NCI-H187 (cell line): ENCODE measurements at places on chromosomes 4 and X.

- DNase-seq: no peak
Observed at GRCh38 chr4:94395562-94395961, 52.9 kb upstream of the HPGDS start.

DNA sequence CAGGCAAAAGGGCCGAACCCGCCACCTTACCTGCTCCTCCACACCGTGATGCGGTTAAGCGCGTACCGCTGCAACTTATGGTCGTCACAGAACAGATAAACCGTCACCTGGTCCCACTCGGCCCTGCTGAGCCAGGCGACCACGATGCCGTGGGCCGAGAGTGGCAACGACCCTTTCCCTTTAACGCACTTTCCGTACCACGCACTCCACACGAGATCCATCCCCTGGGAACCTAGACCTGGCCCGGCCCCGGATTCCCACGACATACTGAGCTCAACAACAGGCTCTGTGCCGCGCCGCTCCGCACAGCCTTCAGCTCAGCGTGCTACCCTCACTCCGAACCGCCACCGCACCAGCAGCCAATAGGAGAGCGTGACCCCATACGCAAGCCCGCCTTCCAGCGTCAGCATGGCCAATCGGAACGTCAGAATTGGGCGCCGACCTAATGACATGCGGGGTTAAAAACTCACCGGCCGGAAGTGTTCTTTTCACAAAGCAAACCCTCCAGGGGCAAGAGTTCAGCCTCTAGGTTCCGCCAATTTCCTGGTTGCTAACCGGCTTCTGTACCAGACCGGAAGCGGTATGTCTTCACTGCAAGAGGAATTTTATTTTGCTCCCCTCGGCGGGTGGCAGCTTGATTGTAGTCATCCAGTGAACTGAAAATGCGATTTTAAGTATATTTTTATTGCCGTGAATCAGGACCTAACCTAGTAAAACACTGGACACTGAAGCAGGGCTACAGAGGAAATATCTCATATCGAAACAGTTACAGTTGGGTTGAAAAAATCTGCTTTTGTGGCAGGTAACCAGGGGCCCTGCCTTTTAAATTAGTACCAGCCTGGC is at the start of gene LAS1L:
Gene LAS1L, minus strand, starts transcription at position 338 of the 843 bp plus-strand sequence. Its CDS starts 72 bp downstream, at position 266.
- peak; percentile 83 for DNase-seq

- no peak for DNase-seq
Observed at GRCh38 chrX:155048977-155049619, 21.8 kb downstream of the CMC4 start.

DNA sequence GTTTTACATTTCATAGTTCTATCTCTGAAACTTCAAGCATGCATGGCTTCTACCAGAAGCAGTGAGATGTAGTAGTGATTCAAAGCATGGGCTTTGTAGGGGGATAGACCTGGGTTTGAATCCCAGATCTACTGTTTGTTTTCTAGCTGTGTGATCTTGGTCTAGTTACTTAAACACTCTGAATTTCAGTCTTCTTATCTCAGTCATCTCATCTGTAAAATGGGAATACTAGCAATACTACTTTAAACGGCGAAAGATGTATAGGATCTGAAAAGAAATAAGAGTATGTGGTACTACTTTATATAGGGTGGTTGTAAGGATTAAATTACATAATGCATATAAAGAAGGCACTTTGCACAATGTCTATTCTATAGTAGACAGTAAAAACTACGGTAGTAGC is 20.0 kb upstream of the RNF128 start:
- DNase-seq: no peak

DNA sequence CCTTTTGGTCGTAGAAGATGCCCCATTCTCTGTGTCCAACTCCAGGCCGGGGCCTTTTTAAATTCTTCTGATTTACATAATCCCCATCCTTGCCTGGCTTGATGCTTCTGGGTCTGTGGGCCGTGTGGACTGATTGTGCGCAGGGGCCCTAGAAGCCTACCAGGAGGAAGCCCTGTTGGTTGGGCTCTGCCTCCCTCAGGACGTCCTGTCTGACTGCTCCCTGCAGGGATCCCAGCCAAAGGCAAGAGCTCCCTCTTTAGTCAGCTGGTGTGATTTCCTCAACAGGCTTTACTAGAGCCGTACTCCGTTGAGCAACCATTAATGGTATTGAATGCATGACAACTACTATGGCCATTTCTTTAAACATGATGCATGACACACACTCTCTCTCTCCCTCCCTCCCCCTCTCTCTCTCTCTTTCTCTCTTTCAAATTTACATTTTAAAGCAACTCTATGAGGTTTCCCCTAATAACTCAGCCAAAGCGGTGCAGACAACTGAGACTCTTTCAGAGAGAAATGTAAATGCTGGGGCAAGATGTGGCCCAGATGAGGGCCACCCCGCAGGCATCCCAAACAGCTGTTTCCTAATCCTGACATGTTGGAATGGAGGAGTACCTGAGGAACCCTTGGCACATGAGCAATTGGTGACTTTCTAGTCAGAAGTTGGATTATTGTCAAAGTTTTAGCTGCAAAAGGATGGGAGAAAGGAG is 117.3 kb downstream of the DRD5 start:
- no peak for DNase-seq

- DNase-seq: no peak
Observed at GRCh38 chrX:115350711-115351381, 61.3 kb downstream of the LUZP4 start.

- DNase-seq: no peak
Observed at GRCh38 chr4:90001023-90001422, 106.4 kb downstream of the MMRN1 start.

GRCh38 chr4:144650311-144651005 is 4.5 kb downstream of the HHIP start:
- no peak for DNase-seq

GRCh38 chrX:130555341-130555740 is 153.6 kb downstream of the RBMX2 start:
- DNase-seq: no peak

GRCh38 chr4:125808570-125808969 is 493.8 kb downstream of the FAT4 start:
- no peak for DNase-seq

DNA sequence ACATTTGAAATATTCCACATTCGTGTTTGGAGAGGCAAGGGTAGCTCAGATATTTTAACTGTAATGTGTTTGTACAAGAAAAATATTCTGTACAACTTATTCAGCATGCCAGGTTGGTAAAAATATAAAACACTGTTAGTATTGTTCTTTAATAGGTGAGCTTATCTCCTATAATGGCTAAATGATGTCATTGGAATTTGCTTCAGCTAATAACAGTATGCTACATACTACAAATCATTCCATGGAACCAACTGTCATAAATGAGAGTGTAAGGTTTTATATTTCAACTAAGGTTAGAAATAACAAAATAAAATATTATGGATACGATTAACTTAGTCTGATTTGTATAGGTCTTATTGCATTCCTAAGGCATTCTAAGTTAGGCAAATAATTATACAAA is 206.6 kb downstream of the ADGRL3 start:
- no peak for DNase-seq

- DNase-seq: no peak
Observed at GRCh38 chr4:54093324-54094240, 6.4 kb upstream of the GSX2 start.
